Mesendoderm (in vitro differentiated cells): ENCODE measurements at places on chromosomes 6 and 20.

- H3K36me3 ChIP-seq: no peaks in the 10 kb centered on the region
- H3K4me3 ChIP-seq: no peak overlapping the region
- peaks cover 5% of the 10 kb centered on the region for H3K4me1 ChIP-seq
- no peaks in the 10 kb centered on the region for H3K27me3 ChIP-seq
- no peak for DNase-seq
These were observed 100.3 kb downstream of the SMOC2 start for GRCh38 chr6:168541307-168541706.

GRCh38 chr6:162156146-162156545 is 571.4 kb downstream of the PRKN start:
- no peaks in the 10 kb centered on the region for H3K36me3 ChIP-seq
- H3K4me3 ChIP-seq: no peak overlapping the region
- H3K4me1 ChIP-seq: no peaks in the 10 kb centered on the region
- no peak for DNase-seq
- H3K27me3 ChIP-seq: no peaks in the 10 kb centered on the region

- peaks cover 3% of the 10 kb centered on the region for H3K4me1 ChIP-seq
- H3K27me3 ChIP-seq: no peaks in the 10 kb centered on the region
- no peak overlapping the region for H3K27ac ChIP-seq
- no peaks in the 10 kb centered on the region for H3K36me3 ChIP-seq
- DNase-seq: no peak
- no peak overlapping the region for H3K4me3 ChIP-seq
These were observed 133.2 kb upstream of the GLP1R start for GRCh38 chr6:38915205-38915925.

DNA sequence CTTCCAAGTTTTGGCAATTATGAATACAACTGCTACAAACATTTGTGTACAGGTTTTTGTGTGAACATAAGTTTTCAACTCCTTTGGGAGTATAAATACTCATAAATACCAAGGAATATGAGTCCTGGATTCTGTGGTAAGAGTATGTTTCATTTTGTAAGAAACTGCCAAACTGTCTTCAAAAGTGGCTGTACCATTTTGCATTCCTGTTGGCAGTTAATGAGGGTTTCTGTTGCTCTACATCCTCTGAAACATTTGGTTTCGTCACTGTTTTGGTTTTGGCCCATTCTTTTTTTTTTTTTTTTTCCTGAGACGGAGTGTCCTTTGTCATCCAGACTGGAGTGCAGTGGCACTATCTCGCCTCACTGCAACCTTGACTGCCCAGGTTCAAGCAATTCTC is 8.5 kb downstream of the AP5S1 start:
- H3K36me3 ChIP-seq: no peaks in the 10 kb centered on the region
- H3K27me3 ChIP-seq: no peaks in the 10 kb centered on the region
- no peak overlapping the region for H3K4me3 ChIP-seq
- no peaks in the 10 kb centered on the region for H3K4me1 ChIP-seq
- DNase-seq: no peak

DNA sequence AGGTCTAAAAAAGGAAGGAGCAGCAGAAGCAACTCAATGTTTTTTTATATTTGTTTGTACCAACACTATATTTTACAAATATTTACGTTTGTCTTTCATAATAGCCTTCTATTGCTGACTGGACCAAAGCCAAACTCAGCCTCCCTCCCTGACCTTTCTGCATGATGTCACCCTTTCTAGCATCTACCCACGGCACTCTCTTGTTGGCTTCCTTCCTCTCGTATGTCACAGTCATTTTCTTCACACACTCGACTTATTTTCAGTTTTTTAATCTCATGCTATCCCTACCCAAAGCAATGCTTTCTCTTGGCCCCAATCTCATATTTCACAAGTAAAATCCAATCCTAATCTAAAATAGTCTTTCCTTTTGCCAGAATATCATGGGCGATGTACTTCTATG is 16.3 kb upstream of the FAM8A1 start:
- no peaks in the 10 kb centered on the region for H3K36me3 ChIP-seq
- no peak overlapping the region for H3K27ac ChIP-seq
- H3K4me1 ChIP-seq: no peaks in the 10 kb centered on the region
- DNase-seq: no peak
- H3K27me3 ChIP-seq: no peaks in the 10 kb centered on the region
- no peak overlapping the region for H3K4me3 ChIP-seq

- H3K36me3 ChIP-seq: no peaks in the 10 kb centered on the region
- H3K27ac ChIP-seq: no peak overlapping the region
- H3K4me1 ChIP-seq: no peaks in the 10 kb centered on the region
- no peaks in the 10 kb centered on the region for H3K27me3 ChIP-seq
These were observed 289.3 kb upstream of the ARID1B start for GRCh38 chr6:156487877-156488276.

DNA sequence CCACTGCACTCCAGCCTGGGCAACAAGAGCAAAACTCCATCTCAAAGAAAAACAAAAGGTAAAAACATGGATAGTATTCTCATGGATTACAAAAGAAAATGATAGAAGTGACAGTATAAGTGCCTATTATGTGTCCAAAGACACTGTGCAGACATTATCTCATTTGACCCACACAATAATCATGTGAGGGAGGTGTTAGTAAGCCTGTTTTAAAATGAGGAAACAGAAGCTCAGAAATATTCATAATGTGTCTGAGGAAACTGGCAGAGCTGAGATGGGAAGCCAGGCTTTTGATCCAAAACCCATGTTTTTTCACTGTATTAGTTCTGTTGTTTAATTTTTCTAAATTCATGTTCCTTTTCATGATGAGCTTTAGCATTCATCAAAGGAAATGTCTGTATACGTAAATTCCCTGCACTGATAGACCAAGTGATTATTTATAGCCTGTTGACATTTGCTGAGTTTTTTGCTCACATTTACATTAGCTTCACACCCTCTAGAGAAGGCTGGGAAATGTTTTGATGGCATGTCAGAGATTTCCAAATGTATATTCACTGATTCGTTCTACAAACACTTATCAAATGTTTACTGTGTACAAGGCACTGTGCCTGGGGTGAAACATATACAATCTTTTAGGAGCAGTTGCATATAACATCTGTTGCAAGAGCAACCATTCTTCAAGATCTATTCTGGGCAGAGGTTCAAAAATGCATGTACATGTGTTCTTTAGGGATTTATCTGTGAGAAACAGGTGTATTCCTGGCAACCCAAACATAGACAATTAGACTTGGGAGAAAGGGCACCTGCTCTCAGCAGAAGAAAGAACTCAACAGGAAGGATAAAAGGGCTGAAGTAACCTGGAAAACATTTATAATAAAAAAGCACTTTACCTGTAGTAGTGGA is 331.5 kb downstream of the SAMD5 start:
- no peak overlapping the region for H3K4me3 ChIP-seq
- no peaks in the 10 kb centered on the region for H3K4me1 ChIP-seq
- DNase-seq: no peak
- H3K36me3 ChIP-seq: no peaks in the 10 kb centered on the region

- H3K36me3 ChIP-seq: no peaks in the 10 kb centered on the region
- H3K27me3 ChIP-seq: no peaks in the 10 kb centered on the region
- H3K4me1 ChIP-seq: no peaks in the 10 kb centered on the region
- no peak overlapping the region for H3K4me3 ChIP-seq
These were observed 538.4 kb upstream of the NOX3 start for GRCh38 chr6:155994086-155994485.

- no peaks in the 10 kb centered on the region for H3K36me3 ChIP-seq
- H3K4me1 ChIP-seq: peaks cover 9% of the 10 kb centered on the region
- peak overlapping the region; percentile 23 for H3K27ac ChIP-seq
- DNase-seq: peak; percentile 80
These were observed 125.9 kb upstream of the TRAF3IP2 start for GRCh38 chr6:111731456-111732195.

DNA sequence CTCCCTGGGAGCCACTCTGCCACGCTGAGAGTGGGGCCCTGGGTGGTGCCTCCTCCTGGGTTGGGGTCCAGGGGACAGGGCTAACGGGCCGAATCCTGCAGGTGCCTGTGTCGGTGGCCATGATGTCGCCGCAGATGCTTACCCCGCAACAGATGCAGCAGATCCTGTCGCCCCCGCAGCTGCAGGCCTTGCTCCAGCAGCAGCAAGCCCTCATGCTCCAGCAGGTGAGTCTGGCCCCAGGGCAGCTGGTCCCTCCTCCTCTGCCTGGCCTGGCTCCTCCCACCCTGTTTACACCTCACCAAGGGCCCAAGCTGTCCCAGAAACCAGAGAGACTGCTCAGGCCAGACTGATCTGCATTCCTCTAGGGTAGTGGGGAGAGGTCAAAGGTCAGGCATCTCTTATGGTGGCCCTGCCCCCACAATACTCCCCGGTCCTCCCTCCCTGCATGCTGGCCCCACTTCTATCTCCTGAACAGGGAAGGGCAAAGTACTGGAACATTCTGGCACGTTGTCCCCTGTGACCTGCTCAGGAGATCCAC is 38.6 kb downstream of the FOXP4 start:
- no peaks in the 10 kb centered on the region for H3K36me3 ChIP-seq
- DNase-seq: peak; percentile 61
- H3K27me3 ChIP-seq: no peaks in the 10 kb centered on the region
- no peak overlapping the region for H3K4me3 ChIP-seq
- H3K4me1 ChIP-seq: no peaks in the 10 kb centered on the region

DNA sequence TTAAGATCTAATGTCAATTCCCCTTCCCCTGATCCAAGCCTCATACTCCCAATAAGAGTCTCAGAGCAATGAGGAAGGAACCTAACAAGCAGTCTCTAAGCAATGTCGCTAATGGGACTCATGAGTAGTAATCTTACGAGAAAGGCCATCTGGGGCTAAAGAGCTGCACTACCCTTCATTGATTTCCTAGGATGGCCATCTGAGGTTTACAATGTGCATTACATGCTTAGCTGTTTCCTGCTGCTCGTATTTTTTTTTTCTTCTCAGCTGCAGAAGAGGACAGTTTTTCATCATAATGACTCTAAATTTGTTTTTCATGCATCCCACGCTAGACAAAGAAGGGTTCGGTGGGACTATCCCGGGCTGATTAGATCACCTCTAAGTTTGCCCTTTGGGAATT is 119.3 kb downstream of the LPA start:
- no peaks in the 10 kb centered on the region for H3K36me3 ChIP-seq
- no peak for DNase-seq
- no peak overlapping the region for H3K27ac ChIP-seq

- H3K36me3 ChIP-seq: no peaks in the 10 kb centered on the region
- no peak overlapping the region for H3K27ac ChIP-seq
- H3K27me3 ChIP-seq: no peaks in the 10 kb centered on the region
- no peak overlapping the region for H3K4me3 ChIP-seq
- peaks cover 2% of the 10 kb centered on the region for H3K4me1 ChIP-seq
These were observed 8.9 kb upstream of the TBCC start for GRCh38 chr6:42754759-42755158.

DNA sequence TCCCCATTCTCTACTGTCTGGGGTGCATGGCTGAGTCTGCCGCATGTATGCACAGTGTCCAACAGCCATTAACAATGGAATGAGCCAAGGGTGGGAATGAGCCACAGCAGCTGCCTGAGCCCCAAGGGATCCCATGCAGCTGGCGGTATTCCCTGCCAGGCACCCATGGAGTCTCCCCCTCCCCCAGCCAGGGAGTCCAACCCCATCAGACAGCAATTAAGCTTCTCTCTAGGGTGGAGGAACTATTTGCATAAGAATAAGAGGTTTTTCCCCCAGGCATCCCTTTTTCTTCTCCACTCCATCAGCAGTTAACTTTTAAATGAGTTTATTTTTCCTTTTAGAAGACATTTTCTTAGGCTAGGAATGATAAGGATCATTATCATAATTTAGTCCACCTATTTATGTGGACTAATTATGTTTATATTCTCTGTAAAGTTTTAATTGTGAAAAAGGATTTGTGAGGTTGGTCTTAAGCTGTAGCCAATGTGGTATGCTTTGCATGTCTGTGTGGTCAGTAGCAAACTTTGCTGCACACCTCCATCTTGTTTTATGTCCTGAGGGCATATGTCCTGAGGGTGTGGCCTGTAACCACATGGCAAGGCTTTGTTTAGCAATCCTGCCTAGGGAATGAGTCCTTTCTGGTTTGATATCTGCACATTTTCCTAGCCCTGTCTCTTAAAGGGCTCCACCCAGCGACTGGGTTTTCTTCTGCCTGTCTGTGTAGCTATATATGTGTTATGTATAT is 158.9 kb upstream of the OLIG3 start:
- H3K4me3 ChIP-seq: no peak overlapping the region
- H3K27ac ChIP-seq: no peak overlapping the region
- no peak for DNase-seq
- no peaks in the 10 kb centered on the region for H3K4me1 ChIP-seq

- H3K27ac ChIP-seq: no peak overlapping the region
These were observed 151.3 kb downstream of the COL9A1 start for GRCh38 chr6:70151616-70152015.

DNA sequence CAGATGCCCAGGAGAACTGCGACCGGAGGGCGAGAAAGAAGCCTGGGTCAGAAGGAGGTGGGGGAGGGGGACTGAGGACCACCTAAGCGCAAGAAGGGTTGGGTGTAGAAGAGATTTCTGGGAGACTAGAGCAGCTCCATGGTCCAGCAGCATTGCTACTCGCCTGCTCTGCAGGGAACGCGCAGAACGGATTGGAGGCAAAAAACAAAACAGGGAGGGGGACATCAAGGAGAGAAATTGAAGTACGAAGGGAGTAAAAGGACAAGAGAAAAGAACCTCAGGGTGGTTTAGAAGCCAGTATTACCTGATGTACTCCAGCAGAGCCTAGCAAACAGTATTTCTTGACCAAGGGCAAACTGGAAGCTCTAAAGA is 537 bp upstream of the GABBR1 start:
- H3K27ac ChIP-seq: peak overlapping the region; percentile 74
- no peaks in the 10 kb centered on the region for H3K36me3 ChIP-seq
- peak overlapping the region; percentile 75 for H3K4me3 ChIP-seq
- no peaks in the 10 kb centered on the region for H3K27me3 ChIP-seq

- no peak for DNase-seq
- H3K27me3 ChIP-seq: no peaks in the 10 kb centered on the region
- H3K27ac ChIP-seq: no peak overlapping the region
- H3K36me3 ChIP-seq: no peaks in the 10 kb centered on the region
These were observed 182.5 kb downstream of the GMPR start for GRCh38 chr6:16420715-16421461.

DNA sequence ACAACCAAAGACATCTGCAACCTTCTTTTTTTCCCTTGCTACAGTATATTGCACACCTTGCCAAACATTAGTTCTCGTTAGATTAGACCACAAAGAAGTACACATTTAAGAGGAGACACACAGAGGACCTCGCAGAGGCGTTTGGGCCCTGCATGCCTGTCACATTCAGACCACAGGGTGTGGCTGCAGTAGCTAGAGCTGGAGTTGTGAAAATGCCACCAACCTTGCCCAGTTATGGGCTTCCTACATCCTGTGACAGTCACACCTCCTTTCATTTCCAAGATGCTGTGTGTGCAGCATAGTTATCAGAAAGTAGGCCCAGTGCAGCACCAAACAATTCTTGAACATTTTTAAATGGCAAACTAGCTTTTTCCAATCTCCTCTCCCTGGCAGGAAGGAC is 2.4 kb downstream of the SYNE1 start:
- peaks cover 8% of the 10 kb centered on the region for H3K27me3 ChIP-seq
- H3K4me1 ChIP-seq: no peaks in the 10 kb centered on the region
- no peak overlapping the region for H3K4me3 ChIP-seq
- DNase-seq: no peak
- H3K36me3 ChIP-seq: no peaks in the 10 kb centered on the region
- H3K27ac ChIP-seq: no peak overlapping the region
